ENCODE measurements at places on chromosomes 7 and 10.
A peak's percentile ranks its signal among the peaks of the same experiment; 100 is the strongest.

- no peak for DNase-seq
Observed at GRCh38 chr7:82319674-82320118, 123.9 kb downstream of the CACNA2D1 start.

DNA sequence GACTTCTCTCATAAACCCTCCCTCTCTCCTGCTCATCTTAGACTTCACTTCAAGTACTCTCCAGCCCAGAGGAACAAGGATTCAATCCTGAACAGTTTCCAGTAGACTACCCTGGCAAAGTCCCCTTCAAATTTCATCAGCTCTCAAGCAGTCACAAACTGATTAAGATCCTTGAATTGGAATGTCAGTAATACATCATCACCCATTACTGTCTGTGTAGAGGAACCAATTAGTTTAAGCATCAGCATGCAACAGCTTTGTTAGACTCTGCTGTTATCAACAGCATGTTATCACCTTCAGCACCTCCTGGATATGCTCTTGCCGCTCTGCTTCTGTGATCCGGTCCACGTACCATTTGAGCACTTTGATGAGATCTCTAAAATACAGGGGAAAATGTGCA is 307.0 kb upstream of the IMMP2L start:
- DNase-seq = no peak

DNA sequence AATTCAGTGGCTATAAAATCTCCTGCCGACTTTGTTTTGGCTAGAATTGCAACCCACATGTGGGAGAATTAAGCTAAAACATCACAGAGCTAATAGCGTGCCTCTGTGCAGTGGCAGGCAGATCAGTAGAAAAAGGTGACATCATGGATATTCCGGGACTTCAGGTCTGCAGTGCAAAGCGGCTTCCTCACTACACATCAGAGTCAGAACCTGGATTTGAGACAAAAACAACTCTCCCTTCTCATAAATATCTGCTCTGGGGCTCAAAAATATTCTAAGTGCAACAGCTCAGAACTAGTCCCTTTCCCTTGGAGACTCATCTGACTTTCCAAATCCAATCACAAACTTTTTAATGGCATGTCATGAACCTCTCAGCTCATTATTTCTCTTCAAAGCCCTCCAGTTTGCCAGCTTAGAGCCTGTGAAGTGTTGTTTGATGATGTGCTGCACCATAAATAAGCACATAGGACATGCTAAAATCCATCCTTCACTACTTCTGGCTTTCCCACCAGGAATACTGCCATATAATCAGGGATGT is 337.1 kb downstream of the RNLS start:
- no peak for DNase-seq

DNA sequence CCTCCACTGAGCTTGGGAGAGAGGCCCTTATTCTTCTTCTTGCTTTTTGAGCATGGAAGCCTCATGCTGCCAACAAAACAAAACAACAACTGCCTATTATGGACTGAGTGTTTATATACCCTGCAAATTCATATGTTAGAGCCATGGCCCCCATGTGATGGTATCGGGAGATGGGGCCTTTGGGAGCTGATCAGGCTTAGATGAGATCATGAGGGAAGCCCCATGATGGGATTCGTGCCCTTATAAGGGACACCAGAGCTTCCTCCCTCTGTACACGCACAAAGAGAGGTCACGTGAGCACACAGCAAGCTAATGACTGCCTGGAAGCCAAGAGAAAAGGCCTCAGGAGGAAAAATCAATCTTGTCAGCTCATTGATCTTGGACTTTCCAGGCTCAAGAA is 235.0 kb downstream of the FANK1 start:
- DNase-seq = no peak

DNA sequence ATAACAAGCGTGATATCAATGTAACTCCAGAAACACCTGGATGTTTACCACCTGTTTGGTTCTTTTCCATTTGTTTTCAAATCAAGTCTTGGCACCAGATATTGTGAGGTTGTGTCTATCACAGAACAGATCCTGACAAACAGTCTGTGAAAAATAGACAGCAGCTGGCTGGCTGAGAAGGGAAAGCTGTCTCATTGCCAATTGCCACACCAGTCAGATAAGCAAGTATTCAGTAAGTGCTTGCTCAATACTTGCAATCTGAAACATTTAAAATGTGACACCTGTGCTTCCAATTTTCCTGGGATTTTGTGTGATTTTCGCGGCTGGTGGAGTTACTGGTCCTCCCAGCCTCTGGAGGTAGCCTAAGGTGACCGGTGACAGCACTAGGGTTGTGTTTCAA is 147.9 kb upstream of the MYO3A start:
- DNase-seq = no peak

DNA sequence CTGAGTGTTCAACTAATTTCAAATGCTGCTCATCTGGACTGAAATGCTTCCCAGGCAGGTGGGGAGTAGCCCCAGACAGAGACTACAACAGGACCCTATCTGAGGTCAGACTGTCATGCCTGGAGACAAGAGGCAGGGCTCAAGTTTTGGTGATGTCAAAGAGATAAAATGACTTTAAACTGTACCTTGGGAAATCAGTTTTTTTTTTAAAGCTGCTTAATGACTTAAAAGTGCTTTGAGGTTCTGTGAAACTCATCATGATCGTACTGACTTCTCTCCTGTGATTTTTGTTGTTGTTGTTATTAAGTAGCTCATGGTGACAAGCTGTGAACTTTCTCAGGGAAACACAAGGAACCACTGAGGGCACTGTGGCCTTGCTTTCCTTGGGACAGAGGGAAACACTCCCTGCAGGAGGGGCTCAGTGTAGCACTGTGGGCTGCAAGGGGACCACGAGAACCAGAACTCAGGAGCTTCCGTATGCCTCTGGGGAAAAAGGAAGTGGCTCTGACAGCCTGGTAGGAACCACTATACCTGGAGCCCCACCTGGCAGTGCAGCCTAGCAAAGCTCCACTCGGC is 9.5 kb downstream of the HIPK2 start:
- no peak for DNase-seq

- no peak for DNase-seq
Observed at GRCh38 chr10:106981452-106982075, 182.9 kb downstream of the SORCS1 start.

DNA sequence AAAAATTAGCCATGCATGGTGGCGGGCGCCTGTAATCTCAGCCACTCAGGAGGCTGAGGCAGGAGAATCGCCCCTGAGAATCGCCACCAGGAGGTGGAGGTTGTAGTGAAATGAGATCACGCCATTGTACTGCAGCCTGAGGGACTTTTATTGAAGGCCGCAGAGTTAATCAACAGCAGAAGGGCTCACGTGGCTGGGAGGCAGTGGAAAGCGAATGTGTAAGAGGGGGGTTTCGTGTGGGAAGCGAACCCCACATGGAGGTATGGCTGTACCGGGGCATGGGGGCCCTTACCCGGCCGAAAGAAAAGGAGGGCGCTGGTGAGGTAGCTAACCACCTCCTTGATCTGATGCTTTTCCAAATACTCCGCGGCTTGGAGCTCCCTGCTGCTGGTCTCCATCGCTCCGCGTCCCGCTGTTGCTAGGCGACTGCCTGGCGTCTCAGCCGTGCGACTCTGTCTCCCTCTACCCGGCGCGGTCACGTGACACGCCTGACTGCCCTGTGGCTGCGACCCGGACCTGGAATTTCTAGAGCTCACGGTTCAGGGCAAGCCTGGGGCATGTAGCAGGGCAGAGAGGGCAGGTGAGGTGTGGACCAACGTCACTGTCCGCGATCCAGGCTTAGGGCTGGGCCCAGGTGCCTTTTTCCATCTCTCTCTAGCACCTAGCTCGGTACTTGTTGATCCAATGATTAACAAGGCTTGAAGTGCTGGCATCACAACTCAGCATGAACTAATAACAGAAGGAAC is at the start of gene EFCAB10:
Gene EFCAB10, minus strand, starts transcription at position 428 of the 746 bp plus-strand sequence. Its CDS starts 30 bp downstream, at position 398.
- DNase-seq = peak; percentile 14

- DNase-seq = no peak
Observed at GRCh38 chr10:123972481-123973401, 81.1 kb upstream of the CPXM2 start.

- DNase-seq = no peak
Observed at GRCh38 chr7:25215694-25216335, 12.5 kb downstream of the NPVF start.

DNA sequence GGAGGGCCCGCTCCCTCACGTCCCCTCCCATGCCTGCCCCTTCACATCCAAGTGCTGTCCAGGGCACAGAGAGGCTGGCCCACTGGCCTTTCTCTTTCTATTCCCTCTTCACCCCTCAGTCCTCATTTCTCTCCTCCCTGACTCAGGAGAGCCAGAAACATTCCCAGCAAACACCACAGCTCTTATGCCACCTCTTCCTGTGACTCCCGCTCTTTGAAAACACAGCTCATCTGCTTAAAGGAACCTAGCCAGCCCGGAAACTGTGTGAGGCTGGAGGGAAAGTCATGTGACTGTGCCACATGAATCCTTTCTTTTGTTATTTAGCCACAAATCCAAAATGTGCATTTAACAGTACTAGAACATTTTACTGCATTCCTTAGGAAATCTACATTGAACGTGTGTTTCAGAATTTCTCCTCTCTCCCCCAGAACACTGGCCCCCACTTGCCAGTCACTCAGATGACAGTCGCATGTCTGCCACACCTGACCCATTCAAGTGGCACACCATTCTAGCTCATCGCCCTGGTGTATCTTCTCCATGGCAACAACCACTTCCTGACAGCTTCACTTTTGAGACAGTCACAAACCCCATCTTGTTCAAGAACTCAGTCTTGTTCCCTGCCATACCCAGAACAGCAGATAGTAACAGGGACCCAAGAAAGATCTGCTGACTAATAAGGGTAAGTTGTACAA is 42.8 kb downstream of the GRB10 start:
- peak; percentile 62 for DNase-seq

GRCh38 chr7:30997316-30997715 is 33.6 kb downstream of the GHRHR start:
- DNase-seq = no peak

DNA sequence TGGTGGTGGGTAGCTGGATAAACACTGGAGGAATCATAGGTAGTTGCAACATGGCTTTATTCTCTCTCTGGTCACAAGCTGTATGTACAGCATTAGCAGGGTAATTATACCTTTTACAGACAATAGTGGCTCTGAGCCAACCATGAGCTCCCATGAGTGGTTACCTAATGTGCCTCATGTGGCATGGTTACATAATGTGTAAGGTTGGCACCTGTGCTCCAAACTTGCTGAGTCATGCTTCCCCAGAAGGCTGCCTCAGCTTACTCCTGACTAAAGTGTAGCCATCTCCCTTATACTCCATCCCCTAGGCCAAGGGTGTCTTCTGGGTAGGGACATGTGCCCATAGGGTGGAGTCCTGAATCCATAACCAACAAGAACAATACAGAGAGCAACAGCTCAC is 345.3 kb upstream of the SEMA3C start:
- DNase-seq = no peak

DNA sequence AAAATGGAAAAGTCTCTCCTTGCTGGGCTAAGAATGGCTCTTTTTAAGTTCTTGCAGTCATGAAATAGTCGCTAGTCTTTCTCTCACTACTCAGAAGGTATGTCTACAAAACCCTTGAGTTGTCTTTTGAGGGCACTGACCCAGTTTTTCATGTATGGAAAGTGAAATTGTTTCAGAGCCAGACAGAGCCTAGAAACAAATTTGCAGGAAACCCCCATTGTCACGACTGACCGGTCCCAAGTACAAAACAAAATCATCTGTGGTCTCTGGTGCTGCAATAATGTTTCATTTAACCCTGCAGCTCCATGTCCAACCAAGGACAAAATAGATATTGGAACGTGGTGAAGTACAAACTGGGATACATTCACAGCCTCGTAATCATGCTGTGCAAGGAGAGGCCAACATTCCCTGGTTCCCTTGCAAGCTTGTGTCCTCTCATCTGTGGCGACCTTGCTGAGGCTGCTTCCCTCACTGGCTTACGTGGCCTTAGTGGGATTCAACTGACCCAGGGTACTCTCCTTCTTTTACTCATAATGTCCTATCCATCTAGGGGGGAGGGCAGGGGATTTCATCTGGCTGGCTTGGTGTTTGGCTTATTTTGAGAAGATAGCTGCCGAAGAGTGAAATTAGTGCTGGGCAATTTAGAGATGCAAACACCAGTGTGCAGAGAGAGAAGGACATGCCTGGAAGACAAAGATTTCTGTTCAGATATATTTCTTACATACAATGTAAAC is 172.5 kb downstream of the IPMK start:
- no peak for DNase-seq

DNA sequence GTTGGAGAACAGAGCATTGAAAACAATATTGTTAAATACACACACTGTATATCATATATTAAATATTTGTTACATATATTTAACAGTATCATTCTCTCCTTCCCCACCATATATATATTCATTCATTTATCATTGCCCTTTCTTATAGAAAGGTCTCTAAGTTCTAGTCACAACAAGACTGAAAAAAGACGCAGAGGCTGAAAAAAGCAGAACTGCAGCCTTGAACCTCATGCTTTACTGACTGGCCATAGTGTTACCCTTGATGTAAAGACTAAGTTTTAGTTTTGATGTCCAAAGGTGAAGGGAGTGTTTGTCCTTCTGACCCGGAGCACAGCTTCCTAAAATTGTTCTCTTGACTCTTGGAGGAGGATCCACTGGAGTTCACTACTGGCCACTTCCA is 247.9 kb downstream of the PTEN start:
- DNase-seq = no peak
